ENCODE measurements at places on chromosomes 6 and 20.

DNA sequence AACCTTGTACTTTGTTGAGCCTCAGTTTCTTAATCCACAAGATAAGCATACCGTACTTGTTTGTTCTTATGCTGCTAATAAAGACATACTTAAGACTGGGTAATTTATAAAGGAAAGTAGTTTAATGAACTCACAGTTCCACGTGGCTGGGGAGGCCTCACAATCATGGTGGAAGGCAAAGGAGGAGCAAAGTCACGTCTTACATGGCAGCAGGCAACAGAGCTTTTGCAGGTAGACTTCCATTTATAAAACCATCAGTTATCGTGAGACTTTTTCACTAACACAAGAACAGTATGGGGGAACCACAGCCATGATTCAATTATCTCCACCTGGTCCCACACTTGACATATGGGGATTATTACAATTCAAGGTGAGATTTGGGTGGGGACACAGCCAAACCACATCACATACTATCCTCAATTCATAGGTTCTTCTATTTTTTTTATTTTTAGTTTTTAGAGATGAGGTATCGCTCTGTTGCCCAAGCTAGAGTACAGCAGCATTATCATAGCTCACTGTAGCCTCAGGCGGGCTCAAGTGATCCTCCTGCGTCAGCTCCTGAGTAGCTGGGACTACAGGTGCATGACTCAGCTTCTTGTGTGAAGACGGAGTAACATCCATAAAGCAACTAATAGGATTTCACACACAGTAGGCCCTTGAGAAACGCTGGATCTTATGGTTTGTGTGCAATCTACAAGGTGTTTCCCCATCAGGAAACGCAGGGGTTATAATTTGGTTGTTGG lies 76.7 kb upstream of the IYD start:
- DNase-seq = no peak

DNA sequence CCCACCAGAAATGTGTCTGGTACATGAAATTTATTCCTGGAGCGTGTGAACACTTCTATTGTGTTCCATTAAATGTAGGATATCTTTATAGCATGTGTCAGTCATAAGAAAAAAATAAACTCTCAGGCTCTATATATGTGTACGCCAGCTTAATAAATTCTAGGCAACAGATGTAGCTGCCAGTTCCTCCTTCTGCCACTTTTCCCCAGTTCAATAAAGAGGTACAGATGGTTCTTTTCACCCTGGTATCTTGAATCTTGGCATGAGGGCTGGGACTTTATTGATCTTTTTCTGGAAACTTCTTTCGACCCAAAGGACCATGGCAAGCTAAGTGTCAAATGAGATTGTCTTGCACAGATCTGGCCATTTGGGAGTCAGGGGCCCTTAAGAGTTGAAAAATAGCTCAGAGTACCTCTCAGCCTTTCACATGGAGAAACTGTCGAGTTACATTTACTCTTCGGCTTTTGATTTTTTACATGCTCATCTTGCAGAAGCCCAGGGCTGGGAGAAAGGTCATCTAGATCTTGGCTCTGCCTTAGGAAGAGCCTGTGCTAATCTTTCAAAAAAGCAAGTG lies 240.9 kb downstream of the DOK5 start:
- no peak for DNase-seq

GRCh38 chr20:57389695-57390603 lies 1.2 kb upstream of the RBM38 start:
- peak; percentile 70 for DNase-seq

- DNase-seq = no peak
These were observed 158.3 kb downstream of the DOK5 start for GRCh38 chr20:54633374-54634355.

DNA sequence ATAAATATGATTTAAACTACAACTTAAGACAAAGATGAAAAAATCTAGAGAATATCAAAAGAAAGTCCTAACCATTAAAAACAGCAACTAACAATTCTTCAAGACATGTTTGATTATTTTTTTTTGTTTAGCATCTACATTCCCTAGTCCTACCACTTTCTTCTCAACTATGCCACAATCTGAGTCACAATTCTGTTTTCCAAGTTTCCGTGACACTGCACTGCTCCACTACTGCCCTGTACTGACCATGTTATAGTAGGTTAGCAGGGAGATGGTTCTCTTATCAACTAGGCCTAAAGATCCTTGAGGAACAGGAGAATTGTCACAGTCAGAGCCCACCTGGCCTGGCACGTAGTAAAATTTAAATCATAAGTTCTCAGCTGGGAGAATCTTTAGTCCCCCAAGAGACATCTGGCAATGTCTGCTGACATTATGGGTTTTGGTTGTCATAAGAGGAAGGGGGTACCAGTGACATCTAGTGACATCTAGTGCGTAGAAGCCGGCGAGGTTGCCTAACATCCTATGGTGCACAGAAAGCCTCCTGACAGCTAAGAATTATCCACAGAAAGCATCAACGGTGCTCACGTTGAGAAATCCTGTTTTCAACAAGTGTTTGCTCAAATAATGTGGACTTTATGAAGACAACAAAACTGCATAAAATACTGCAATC lies 100.5 kb downstream of the PDE10A start:
- no peak for DNase-seq

DNA sequence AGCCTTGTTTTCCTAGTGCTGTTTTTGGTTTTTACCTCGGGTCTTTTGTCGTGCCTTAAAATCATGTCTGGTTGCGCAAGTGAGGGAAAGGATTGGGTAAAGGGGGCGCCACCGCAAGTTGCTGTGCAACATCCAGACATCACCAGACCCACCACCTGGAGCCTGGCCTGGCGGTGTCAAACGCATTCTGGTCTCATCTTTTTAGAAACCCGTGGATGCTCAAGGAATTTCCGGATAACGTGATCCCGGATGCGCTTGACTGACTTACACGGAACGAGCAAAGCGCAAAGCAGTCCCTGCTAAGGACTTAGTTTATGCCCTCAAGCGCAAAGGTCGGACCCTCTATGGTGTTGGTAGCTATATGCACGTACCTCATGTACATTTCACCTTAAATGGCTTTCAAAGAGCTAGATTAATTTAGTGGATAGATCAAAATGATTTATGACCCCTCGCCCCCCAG lies 105.2 kb downstream of the OR2B2 start:
- no peak for DNase-seq

DNA sequence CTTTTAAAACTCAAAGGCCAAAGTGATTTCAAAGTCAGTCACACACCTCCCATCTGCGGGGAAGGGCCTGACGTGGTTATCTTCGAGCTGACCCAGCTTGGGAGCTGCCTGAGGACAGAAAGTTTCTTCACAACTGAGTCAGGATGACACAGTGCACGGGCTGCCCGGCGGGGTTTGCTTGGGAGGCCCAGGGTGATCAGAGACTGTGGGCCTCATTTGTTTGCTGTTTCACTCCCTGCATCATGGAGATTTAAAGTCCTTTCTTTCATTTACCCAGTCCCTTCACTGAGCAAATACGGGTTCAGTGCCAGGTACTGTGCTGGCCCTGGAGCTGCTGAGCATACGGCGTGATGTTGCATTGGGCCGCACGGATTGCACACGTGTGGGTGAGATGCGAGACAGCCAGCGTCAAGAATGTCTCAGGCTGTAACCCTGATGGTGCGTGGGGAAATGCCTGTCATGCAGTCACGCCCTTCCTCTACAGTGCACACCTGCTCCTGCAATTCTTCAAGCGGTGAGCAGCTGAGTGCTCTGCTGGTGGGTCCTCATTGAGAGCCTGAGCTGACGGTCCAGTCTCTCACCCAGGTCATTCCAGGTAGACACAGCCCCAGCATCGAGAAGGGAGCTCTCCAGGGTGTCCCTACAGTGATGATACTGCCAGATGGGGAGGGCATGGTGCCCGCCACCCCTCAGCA lies 82.7 kb upstream of the PMEPA1 start:
- DNase-seq = no peak

GRCh38 chr6:133377219-133377618 lies 136.1 kb downstream of the EYA4 start:
- no peak for DNase-seq

- DNase-seq = no peak
These were observed 1.9 kb downstream of the PTK7 start for GRCh38 chr6:43077981-43078511.

DNA sequence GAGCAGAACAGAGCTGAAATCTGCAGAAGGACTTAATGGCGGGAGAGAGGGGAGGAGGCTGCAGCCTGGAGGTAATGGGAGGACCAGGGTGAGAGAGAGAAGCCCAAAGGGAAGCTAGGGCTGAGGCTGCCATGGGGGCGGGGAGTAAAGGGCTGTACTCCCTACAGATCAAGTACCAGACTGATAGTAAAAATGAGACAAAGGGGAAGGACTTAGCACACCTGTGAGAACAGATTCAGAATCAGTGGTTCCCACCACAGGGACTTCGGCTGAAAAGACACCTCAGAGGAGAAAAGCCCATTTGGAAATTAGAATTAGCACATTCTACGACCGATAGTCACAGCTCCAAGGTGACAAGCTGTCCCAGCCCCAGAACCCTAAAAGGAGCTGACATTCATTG lies 6.4 kb upstream of the TBXT start:
- no peak for DNase-seq

- no peak for DNase-seq
These were observed 38.1 kb upstream of the NOX3 start for GRCh38 chr6:155493694-155494143.

DNA sequence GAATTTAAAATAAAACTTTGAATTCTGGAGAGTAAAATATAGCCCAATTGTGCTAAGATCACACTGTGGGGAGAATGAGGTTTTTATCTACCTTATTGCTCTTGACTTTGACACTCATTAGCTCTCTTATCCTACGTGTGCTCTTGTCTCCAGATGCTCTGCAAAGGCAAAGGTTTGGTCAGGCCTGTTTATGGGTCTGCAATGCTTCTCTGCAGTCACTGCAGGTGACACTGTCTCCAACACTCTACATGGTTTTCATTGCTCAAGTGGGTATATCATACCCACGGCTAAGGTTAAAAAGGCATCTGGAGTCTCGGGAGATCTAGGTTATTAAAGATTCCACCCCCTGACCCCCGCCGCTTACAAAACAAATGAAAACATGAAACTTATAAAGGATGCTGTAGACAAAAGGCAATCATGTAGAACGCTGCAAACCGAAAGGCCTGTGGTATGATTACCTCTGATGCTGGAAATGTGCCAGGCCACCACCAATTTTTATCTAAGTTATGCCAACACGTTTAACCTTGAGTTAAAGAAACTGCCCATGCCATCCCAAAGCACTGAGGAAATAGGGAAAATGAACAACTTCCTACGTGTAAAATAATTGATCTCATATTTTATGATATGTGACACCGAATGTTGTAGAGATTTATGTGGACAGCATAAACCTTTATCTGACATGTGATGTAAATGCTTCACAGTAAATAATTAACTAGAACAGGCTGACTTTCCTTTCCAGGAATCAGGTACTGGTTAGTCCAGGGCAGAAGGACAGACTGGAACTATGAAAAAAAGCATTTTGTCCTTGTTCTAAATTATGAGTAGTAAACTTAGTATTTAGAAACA lies 238.2 kb upstream of the NOX3 start:
- no peak for DNase-seq

DNA sequence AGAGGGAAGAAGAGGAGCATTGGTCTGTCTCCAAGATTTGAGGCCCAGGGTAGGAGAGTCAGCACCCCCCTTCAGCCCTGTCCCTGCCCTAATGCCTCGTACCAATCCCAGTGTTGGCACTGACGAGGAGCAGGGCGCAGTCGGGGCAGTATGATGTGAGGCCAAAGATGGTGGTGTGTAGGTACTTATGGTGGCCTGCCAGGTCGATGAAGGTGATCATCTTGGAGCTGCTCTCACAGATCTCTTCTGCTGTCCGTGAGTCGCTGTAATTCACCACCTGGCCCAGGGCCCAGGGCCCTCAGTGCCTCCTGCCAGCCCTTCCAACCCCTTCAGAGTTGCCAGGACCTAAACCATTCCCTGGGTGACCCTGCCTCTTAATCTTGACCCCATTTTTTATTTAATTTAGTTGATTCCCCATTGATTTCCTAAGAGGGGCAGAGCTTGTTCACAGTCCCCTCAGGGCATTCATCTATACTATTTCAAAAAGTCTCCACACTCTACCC lies 4.2 kb downstream of the GTPBP2 start:
- DNase-seq = no peak

DNA sequence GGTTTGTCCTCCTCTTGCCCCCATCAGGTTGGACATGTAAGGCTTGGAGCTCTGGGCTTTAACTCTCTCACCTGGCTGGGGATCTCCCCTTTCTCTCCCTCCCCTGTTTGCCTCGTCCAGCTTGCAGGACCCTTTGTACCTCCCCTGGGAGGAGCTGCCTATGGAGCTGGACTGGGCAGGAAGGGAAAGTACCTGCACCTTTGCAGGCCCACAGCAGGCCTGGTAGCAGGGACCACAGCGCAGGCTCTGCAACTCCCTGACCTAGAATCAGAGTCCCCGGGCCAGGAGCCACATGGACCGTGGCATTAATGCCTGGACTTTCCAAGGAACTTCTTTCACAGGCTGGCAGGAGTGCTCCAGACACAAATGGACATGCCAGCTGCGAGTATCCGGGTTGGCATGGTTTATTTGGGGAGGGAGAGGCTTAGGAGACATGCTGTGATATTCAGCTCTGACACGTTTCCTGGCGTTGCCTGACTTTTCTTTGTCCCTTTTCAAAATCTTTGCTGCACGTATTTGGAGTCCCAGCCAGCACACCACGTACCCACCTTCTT lies 268.5 kb upstream of the EXOC2 start:
- no peak for DNase-seq

DNA sequence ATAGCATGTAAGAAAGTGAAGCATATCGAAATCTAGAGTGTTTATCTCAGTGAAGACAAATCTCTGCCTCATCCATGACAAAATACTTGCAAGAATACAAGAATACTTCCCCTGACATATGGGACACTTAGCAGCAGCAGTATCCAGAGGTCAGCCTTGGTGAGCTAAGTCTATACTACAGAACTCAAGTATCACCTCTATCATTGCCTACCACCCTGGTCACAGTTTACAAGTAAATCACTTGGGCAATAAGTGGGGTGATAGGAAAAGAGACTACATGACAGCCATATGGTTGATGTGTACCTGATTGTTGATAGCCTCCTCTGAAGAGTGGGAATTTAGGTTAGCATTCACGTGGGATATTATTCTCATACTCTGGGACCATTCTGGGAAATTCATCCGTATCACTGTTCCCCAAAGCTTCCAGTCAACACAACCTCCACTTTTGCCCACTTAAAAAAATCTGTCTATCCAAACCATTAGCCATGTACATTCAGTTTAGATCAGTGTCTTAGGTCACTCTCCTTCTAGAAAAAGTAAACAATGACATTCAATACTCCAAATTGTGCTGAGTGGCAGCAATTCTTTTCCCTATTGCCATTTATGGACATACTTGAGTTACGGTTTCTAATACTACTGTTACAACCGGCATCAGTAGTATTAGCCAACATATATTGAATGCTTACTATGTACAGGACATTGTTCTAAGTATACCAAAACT lies 118.2 kb upstream of the PRSS16 start:
- no peak for DNase-seq

Measured in T-helper 17 cell (primary cell).